ENCODE measurements at places on chromosomes 16 and 17.

DNA sequence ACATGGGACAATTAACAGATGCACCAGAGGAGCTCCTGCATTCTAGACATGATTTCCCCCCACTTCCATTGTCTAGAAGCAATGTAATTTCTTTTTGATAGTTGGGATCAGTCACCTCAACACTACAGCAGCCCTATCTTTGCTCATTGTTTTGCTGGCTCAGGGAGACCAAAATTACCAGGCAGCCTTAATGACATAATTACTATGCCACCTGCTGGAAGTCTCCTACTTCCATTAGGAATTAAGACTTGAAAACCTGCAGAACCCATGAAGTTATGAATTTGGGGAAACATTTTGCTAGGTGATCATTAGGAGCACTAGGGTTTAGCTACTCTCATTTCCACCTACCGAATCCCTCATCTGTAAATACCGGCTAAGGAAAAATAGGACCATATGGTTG is 312.0 kb upstream of the CA10 start:
- no peak for DNase-seq

DNA sequence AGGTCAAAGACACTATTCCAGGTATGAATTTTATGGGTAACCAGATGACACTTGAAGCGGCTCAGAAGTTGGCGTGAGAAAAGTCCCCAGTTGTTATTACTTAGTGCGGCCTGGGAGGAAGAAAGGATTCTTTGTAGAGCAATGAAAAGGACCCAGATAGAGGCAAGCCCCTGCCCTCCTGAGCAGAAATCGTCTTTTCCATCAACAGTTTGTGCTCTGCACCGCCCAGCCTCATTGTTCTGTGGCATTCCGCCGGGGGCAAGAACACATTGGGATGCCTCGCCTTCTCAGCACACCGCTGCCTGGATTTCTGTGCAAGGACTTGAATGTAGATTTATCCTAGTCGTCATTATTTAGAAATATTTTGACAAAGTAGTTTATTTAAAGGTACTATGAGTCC is 32.7 kb upstream of the CRHR1 start:
- no peak for DNase-seq

DNA sequence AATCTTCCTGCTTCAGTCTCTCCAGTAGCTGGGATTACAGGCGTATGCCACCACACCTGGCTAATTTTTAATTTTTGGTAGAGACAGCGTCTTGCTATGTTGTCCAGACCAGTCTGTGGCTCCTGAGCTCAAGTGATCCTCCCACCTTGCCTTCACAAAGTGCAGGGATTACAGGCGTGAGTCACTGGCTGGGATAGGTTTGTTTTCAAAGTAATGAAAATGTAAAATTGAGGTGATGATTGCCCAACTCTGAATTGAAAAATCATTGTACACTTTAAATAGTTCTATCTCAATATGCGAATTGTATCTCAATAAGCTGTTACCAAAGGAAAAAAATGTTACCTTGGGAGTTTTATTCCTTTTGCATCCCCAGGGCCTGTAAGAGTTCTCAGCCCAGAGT is 1.2 kb upstream of the AMFR start:
- DNase-seq, result no peak

- no peak for DNase-seq
Measured at GRCh38 chr17:67950945-67951344, 45.3 kb downstream of the C17orf58 start.

- no peak for DNase-seq
Measured at GRCh38 chr16:12323007-12323758, 346.6 kb downstream of the SNX29 start.

DNA sequence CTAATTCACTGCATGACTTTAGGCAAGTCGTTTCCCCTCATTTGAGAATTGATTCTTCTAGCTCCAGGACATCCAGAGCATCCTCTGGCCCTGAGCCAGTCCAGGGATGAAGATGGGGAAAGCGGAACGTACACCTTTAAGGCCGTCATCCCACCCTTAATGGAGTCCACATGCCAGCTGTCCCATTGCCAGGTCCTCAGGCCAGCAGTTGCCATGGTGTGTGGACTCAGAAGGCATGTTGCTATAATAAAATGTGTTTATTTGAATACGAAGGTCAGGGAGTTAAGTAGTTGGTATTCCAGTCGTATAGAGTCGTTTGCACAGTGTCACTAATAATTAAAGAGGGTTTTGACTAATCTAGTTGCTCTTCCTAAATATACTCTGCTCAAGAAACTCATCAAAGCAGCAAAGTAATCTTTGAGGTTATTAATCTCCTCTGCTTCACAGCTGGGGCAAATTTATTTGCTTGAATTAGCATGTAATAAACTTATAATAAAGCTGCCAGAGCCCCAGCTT is 30.4 kb downstream of the CCDC182 start:
- DNase-seq, result no peak

- no peak for DNase-seq
Measured at GRCh38 chr16:72739577-72739976, 308.4 kb downstream of the ZFHX3 start.
